Frontal cortex (tissue), 4 donors: ENCODE measurements at places on chromosomes 1 and 21. TPM values are rescaled to one million over a fixed set of nuclear protein-coding genes. Genes with fewer than 3 reads are reported as not detected.

RER1 gene
- 29.8 TPM for total RNA-seq

TSHB gene
- not detected for total RNA-seq

SYCP1 gene
- not detected for total RNA-seq

TEKT2 gene
- total RNA-seq, result 10.6 TPM

TTC24 gene
- total RNA-seq, result not detected

NLRP3 gene
- 0.82 TPM for total RNA-seq

SDHB gene
- 89.3 TPM for total RNA-seq

CRYBG2 gene
- total RNA-seq, result 0.41 TPM

ATP6V1G3 gene
- not detected for total RNA-seq

LCE6A gene
- not detected for total RNA-seq

COL6A1 gene
- 41.6 TPM for total RNA-seq

IGSF21 gene
- 31.0 TPM for total RNA-seq

RHEX gene
- 0.41 TPM for total RNA-seq

ZNF683 gene
- total RNA-seq, result not detected

ZSCAN20 gene
- total RNA-seq, result 7.3 TPM

ST6GALNAC5 gene
- total RNA-seq, result 60.7 TPM

IFI44L gene
- 7.3 TPM for total RNA-seq

CD34 gene
- total RNA-seq, result 0.82 TPM

GADD45A gene
- 6.1 TPM for total RNA-seq

ALG14 gene
- 3.7 TPM for total RNA-seq

MAP3K21 gene
- 2.9 TPM for total RNA-seq

TFF2 gene
- total RNA-seq, result not detected

CTPS1 gene
- 14.7 TPM for total RNA-seq

C1orf35 gene
- 4.1 TPM for total RNA-seq

EXTL1 gene
- total RNA-seq, result 1.2 TPM

IL22RA1 gene
- total RNA-seq, result not detected

UMODL1 gene
- total RNA-seq, result not detected

MTARC1 gene
- total RNA-seq, result 19.6 TPM

FMN2 gene
- 60.7 TPM for total RNA-seq

SLFNL1 gene
- total RNA-seq, result 0.82 TPM

PLOD1 gene
- total RNA-seq, result 15.5 TPM

LYPD8 gene
- not detected for total RNA-seq

S100A7 gene
- not detected for total RNA-seq

VWA5B1 gene
- under 0.01 TPM for total RNA-seq

SYNC gene
- 3.7 TPM for total RNA-seq

HMGN1 gene
- total RNA-seq, result 143 TPM

SLAMF9 gene
- not detected for total RNA-seq

TRIM58 gene
- total RNA-seq, result 3.3 TPM

PRKCZ gene
- 58.7 TPM for total RNA-seq

TNFRSF4 gene
- total RNA-seq, result not detected

WDR64 gene
- total RNA-seq, result not detected

ATP5PB gene
- total RNA-seq, result 254 TPM

LMX1A gene
- total RNA-seq, result not detected

SRSF4 gene
- 49.7 TPM for total RNA-seq

NUDT4B gene
- total RNA-seq, result 15.9 TPM

RNU1-2 gene
- under 0.01 TPM for total RNA-seq

KRTAP22-1 gene
- not detected for total RNA-seq

TSPAN1 gene
- 0.82 TPM for total RNA-seq

GJA5 gene
- total RNA-seq, result 1.6 TPM

PLA2G2A gene
- total RNA-seq, result not detected

HECTD3 gene
- 14.3 TPM for total RNA-seq

LMOD1 gene
- 0.41 TPM for total RNA-seq

RIMKLA gene
- total RNA-seq, result 31.4 TPM

MMP23B gene
- 0.82 TPM for total RNA-seq

RHBDL2 gene
- total RNA-seq, result 0.41 TPM

CDA gene
- total RNA-seq, result not detected

SPRR1B gene
- total RNA-seq, result not detected
